Kidney (tissue), 22 donors: ENCODE measurements at places on chromosomes 7 and 10. TPM values are rescaled to one million over a fixed set of nuclear protein-coding genes. Genes with fewer than 3 reads are reported as not detected.

The GSTO2 gene
- total RNA-seq: 22.3 TPM

DNA sequence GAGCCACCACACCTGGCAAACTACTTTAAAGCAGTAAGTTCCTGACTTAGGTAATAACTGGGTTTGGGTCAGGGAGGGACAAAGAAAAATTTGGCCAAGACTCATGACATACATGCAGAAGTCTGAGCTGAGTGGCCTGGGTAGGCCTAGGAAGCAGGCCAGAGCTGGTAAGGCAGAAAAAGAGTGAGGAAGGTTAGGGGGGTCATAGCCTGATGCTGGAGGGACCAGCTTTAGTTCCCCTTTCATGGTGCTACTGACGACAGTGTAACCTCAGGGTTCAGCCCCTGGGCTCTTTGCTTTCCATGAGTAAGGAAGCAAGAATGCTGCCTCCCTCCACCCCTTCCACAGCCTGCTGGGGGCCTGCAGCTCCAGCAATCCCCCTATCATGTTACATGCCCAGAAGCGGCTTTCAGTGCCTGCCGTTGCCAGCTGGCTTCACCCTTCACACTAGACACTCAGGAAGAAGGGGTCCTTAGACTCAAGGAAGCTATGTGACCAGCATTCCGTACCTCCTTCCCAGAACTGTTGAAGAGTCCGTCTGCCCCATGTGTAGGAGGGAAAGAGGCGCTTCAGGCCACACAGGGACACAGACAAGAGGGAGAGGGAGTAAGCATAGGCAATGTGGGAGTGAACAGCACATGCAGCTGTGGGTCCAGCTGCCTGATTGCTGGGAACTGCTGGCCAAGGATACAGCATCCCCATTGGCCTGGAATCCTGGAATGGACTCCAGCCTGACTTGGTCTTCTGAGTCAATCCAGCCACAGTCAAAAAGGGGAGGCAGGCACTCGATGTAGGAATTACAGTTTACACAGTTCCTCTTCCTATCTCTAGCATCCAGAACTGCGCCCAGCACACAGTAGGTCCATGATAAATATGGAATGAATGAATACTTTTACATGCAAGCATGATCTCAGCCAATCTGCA is 4.1 kb upstream of the PLAU start:
- DNase-seq: peak; percentile 86

DNA sequence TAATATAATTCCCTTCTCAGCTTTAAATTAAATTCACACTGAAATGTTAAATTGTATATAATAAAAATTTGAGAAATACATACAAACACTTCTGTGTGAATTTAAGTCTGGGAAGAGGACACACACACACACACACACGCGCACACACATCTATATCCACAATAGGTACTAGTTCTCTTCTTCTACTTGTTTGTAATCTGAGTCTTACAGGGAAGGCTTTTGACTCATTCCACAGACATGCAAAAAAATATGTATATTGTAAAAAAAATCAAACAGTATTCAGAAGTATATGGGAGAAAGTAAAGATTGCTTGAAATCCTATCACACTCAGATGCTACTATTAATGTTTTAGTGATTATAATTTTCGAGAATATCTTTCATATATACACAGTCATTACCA is 276.2 kb downstream of the MDFIC start:
- no peak for DNase-seq

GRCh38 chr7:131625817-131626372 is 69.5 kb upstream of the PODXL start:
- peak; percentile 86 for DNase-seq

The ADRB1 gene
- 0.72 TPM for total RNA-seq

DNA sequence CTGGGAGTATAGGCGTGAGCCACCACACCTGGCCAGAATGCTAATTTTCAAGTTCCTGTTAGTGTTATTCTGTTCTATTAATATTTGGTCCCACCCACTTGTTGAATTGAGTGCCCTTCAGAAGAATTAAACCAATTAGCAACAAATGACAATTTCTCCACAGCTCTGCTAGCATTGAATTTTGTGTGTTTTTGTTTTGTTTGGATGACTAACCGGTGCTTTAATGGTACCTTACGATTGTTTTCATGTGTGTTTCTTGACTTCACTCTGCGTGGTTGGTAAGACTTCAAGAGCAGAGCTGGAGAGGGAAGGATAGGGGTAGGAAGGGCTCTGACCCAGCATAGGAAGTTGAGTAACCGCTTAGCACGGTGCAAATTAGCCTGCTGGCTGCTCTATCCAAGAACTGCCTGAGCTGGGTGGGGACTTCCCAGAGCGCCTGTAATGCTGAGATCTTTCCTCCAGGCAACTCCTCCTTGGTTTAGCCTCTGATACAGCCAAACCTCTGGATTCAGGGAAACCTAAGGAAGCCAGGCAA is 4.6 kb downstream of the ARPC1B start:
- no peak for DNase-seq

The GIMAP7 gene
- 43.6 TPM for total RNA-seq

GRCh38 chr10:63670291-63670898 is 149.2 kb downstream of the REEP3 start:
- peak; percentile 19 for DNase-seq

DNA sequence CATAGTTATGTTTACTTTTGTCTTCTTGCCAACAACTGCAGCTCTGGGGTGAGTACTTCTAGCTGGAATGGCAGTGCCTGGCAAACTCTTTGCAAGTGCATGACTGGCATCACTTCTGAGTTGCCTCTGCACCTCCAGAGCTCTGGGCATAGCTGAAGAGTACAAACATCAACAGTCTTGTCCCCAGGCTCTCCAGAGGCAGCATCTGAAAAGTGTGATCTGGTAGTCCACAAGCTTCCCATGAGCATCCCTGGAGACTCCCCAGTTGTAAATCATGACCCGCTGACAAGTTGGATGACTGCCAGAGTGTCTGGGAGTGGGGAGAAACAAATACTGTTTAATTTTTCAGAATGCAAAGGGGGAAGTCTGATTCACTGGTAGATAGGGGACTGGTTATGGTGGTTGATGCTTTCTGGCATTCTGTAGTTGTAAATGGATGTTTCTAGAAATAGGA is 138.9 kb upstream of the CDK13 start:
- peak; percentile 84 for DNase-seq

GRCh38 chr10:30199376-30200016 is 140.1 kb upstream of the JCAD start:
- no peak for DNase-seq

DNA sequence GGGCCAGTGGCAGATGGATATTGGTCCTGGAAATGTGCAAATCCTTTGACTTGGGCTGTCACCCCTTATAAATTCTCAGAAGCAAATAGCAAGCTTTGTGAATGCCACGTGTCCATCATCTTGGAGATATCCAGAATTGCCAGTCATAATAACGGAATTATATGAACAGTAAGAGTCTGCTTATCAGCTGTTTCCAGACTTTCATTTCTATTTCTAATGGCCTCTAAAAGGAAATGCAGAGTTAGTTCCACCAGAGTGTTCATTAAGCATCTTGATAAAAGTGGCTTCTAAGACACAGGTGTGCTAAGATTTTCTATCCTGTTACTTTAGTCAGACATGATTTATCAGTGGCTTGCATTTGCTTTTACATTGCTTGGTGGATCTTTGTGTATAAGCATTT is 87.4 kb downstream of the RAMP3 start:
- no peak for DNase-seq

DNA sequence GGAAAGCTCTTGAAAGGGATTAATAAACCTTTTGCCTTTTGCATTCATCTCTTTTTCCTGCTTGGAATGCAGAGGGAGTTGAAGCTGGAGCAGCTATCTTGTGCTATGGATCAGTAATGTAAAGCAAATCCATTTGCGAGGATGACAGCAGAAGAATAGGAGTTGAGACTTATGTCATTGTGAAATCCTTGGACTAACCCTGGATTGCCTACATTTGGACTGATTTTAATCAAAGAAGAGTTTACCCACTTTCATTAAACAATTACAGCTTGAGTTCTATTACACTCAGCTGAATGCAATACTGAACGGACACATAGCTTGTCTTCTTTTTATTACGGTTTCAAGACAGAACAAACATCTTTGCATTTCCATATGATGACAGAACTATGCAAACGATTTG is 362.3 kb downstream of the PHF14 start:
- DNase-seq: no peak

- DNase-seq: no peak
Measured at GRCh38 chr7:17481118-17481517, 182.7 kb downstream of the AHR start.

- DNase-seq: no peak
Measured at GRCh38 chr10:75101416-75102251, 9.8 kb upstream of the SAMD8 start.

DNA sequence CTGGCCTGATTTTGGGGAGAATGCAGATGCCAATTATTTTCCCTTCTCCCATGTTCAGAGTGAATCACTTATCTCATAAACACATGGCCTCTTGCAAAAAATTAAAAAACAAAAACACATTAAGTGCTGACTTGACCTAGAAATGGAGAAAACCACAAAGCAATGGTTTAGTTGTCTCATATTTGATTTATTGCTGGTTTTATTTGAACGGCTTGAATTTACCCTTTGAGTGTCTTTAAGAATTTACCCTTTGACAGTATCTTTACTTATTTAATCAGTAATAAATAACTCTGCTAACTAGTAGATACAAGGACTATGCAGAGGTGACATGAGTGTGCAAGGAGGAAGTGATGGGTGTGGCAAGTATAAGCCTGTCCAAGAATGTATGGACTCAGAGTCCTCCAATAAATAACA is 68.1 kb upstream of the GSDME start:
- DNase-seq: no peak

GRCh38 chr7:73593207-73594045 is 15.0 kb upstream of the TBL2 start:
- DNase-seq: no peak

The BCL7B gene
- 55.4 TPM for total RNA-seq

- no peak for DNase-seq
Measured at GRCh38 chr7:42100156-42100508, 136.9 kb downstream of the GLI3 start.

The CFAP46 gene
- 8.3 TPM for total RNA-seq
